NCI-H1694 (cell line): ENCODE measurements at places on chromosomes 4 and X.

DNA sequence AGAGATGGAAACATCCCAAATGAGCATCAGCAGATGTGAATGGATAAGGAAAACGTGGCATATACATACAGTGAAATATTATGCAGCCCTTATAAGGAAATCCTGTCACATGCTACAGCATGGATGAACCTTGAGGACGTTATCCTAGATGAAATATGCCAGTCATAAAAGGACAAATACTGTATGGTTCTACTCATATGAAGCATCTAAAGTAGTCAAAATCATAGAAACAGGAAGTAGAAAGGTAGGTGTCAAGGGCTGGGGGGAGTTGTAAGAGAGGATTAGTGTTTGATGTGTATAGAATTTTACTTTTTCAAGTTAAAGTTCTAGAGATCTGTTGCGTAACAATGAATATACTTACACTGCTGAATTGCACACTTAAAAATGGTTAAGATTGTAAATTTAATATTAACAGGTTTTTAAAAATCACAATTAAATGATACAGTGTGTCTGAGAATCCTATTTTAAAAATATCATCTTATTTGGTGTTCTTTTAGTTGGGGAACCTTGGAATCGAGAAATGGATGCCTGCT is 58.5 kb downstream of the KDM6A start:
- DNase-seq: no peak

DNA sequence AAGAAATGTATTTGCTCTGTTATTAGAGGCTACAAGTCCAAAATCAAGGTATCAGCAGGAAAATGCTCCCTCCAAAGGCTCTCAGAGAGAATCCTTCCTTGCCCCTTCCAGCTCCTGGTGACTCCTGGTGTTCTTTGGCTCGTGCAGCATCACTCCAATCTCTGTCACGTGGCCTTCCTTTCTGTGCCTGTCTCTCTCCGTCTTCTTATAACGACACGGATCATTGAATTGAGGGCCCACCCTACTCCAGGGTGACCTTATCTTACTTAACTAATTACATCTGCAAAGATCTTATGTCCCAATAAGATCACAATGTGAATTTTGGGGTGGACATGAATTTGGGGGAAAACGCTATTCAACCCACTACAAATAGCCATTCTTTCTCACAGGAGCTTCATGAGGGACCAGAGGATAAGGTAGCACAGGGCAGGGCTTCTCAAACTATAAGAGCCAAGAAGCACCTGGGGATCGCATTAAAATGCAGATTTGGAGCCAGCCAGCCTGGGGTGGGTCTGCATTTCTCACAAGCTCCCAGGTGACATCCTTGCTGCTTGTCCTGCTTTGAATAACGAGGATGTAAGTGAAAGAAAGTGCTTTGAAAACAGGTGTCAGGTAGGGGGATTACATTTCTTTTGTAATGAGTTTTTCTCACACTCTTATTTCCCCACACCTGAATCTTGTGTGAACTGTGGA is 41.9 kb upstream of the APLN start:
- DNase-seq: no peak

- DNase-seq: no peak
These were observed 4.2 kb downstream of the GSTCD start for GRCh38 chr4:105712766-105713165.

DNA sequence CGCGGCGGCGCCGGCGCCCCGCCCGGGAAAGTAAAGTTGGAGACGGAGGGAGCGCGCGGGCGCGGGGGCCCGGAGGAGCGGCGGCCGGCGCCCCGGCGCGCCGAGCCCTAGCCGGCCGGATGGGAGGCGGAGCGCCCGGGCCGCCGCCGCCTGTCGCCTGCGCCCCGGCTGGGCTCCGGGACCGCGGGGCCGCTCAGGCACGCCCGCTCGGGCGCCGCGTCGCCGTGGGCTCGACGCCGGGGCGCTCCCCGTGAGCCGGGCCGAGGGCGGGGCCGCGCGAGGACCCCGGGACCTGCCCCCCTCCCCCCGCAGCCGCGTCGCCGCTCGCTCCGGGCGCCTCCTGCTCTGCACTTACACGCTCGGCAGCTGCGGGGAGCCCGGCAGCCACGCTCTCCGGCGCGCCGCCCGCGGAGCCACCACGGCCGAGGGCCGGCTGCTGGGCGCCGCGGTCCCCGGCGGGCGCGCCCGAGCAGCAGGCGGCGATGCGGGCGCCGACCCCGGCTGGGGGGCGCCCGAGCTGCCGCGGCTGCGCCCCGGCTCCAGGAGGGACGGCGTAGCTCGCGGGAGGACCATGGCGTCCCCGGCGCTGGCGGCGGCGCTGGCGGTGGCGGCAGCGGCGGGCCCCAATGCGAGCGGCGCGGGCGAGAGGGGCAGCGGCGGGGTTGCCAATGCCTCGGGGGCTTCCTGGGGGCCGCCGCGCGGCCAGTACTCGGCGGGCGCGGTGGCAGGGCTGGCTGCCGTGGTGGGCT is at the start of gene ADRA2C:
Gene ADRA2C (plus strand): TSS at position 350 of the 749 bp plus-strand sequence. CDS start 222 bp downstream, at position 572.
- no peak for DNase-seq

GRCh38 chr4:15778289-15779241 is at the start of gene CD38:
Gene CD38 (plus strand): TSS chr4:15778328. CDS start chr4:15778415, 87 bp downstream.
- DNase-seq: no peak

DNA sequence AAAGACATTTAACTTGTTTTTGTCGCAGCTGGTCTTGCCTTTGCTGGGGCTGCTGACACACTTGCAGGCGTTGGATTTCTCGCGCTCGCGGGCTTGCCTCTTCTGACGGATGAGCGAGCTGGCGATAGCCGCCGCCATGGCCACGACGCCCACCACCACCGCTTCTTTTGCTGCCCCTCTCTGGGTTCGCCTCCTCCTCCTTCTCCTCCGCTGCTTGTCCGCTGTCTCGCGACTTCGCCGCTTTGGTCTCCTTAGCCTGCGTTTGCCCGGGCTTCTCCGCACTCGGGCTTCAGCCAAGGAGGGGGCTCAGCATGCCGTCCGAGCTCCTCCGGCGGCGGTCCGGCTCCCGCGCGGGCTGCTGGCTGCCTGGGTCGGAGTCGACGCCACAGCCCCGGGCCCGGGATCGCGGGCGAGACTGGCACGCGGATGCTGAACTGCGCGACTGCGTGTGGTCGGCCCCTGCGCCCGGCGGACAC is 613 bp downstream of the FGF13 start:
- no peak for DNase-seq

- peak; percentile 79 for DNase-seq
These were observed 223.9 kb upstream of the ANKRD50 start for GRCh38 chr4:124936427-124936826.
